ENCODE measurements at places on chromosomes 5 and 9.

- H3K27me3 ChIP-seq, result peaks cover 53% of the 10 kb centered on the region
- no peak overlapping the region for H3K4me3 ChIP-seq
- no peak for DNase-seq
- peaks cover 2% of the 10 kb centered on the region for H3K36me3 ChIP-seq
- H3K4me1 ChIP-seq, result peaks cover 8% of the 10 kb centered on the region
- no peak overlapping the region for H3K27ac ChIP-seq
These were observed 19.4 kb downstream of the NR2F1 start for GRCh38 chr5:93602241-93603077.

- H3K36me3 ChIP-seq, result no peaks in the 10 kb centered on the region
- no peak for DNase-seq
- no peak overlapping the region for H3K27ac ChIP-seq
- H3K4me1 ChIP-seq, result no peaks in the 10 kb centered on the region
- H3K27me3 ChIP-seq, result no peaks in the 10 kb centered on the region
These were observed 173.0 kb downstream of the MAST4 start for GRCh38 chr5:66769030-66769733.

DNA sequence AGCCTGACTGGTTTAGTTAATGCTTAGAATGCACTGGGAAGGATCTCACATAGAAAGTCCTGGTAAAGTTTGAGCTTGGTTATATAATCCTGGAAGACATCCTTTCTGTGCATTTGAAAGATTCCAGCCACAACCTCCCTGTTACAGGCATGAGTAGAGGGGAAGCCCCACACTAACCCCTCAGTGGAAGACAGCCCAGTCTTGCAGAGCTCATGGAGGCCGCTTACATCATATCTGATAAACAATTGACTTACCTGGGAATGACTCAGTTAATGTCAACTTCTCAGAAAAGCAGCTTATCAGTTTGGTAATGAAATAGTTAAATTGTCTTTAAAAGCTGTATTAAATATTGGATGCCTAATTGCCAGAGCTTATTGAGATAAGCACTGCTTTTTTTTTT lies 28.1 kb upstream of the PDE8B start:
- no peaks in the 10 kb centered on the region for H3K36me3 ChIP-seq
- no peak overlapping the region for H3K27ac ChIP-seq
- H3K4me1 ChIP-seq, result no peaks in the 10 kb centered on the region

DNA sequence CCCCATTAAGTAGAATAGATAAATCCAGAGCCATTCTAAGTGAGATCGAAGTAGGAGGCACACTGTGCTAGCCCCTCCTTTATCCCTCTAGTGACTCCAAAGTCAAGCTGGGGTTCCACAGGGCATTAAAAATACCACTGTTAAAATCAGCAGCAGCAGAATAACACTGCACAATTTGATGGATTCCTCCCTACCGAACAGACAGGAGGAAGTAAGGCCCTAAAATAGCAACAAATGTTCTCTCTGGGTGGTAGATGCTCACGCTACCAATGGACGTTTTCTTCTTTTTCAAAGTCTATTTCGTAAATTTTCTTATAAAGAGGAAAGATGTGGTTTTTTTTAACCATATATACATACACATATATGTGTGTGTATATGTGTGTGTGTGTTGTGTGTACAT lies 54.4 kb downstream of the FBXW11 start:
- peaks cover 2% of the 10 kb centered on the region for H3K36me3 ChIP-seq
- H3K4me1 ChIP-seq, result peaks cover 44% of the 10 kb centered on the region
- H3K27ac ChIP-seq, result no peak overlapping the region
- no peak overlapping the region for H3K4me3 ChIP-seq

DNA sequence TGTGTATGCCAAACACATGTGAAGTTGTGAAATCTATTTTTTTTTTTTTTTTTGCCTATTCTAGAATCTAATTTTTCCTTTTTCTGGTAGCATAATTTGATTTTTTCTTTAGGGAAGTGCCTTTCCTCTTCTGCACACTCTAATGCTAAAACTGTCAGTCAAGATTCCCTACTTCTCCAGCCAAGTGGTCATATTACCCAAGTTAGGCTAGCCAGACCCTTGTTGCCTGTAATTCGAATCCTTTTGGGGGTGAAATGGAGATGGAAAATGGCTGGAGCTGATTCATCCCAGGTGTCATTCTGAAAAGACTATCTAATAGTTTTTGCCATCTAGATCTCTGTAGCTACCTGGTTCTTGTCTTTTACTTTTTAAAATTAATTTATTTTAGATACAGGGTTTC lies 24.8 kb upstream of the UBAP1 start:
- no peak overlapping the region for H3K27ac ChIP-seq
- no peaks in the 10 kb centered on the region for H3K27me3 ChIP-seq
- no peaks in the 10 kb centered on the region for H3K4me1 ChIP-seq
- H3K36me3 ChIP-seq, result no peaks in the 10 kb centered on the region
- no peak overlapping the region for H3K4me3 ChIP-seq

- no peak overlapping the region for H3K4me3 ChIP-seq
- H3K4me1 ChIP-seq, result no peaks in the 10 kb centered on the region
- H3K27me3 ChIP-seq, result peaks cover 4% of the 10 kb centered on the region
- H3K27ac ChIP-seq, result no peak overlapping the region
- H3K36me3 ChIP-seq, result no peaks in the 10 kb centered on the region
- no peak for DNase-seq
These were observed 144.9 kb downstream of the FAM114A2 start for GRCh38 chr5:153893817-153894216.

DNA sequence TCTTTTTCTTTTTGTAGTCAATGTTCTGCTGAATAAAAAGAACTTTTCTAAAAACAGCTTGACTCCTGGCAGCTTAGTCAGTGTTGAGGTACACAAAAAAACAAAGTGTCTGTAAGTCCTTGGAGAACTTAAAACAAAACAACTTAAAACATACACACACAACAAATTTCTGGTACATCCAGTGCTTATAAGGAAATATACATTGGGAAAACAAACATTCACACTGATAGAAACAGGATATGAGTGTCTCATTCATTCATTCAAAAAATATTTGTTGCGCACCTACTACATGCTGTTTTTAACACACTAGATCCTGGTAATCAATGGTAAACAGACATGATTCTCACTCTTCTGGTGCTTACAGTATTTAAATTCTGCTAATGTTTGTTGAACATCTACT lies 27.4 kb upstream of the MEGF9 start:
- H3K36me3 ChIP-seq, result no peaks in the 10 kb centered on the region
- no peak overlapping the region for H3K4me3 ChIP-seq
- no peak overlapping the region for H3K27ac ChIP-seq
- H3K27me3 ChIP-seq, result no peaks in the 10 kb centered on the region

DNA sequence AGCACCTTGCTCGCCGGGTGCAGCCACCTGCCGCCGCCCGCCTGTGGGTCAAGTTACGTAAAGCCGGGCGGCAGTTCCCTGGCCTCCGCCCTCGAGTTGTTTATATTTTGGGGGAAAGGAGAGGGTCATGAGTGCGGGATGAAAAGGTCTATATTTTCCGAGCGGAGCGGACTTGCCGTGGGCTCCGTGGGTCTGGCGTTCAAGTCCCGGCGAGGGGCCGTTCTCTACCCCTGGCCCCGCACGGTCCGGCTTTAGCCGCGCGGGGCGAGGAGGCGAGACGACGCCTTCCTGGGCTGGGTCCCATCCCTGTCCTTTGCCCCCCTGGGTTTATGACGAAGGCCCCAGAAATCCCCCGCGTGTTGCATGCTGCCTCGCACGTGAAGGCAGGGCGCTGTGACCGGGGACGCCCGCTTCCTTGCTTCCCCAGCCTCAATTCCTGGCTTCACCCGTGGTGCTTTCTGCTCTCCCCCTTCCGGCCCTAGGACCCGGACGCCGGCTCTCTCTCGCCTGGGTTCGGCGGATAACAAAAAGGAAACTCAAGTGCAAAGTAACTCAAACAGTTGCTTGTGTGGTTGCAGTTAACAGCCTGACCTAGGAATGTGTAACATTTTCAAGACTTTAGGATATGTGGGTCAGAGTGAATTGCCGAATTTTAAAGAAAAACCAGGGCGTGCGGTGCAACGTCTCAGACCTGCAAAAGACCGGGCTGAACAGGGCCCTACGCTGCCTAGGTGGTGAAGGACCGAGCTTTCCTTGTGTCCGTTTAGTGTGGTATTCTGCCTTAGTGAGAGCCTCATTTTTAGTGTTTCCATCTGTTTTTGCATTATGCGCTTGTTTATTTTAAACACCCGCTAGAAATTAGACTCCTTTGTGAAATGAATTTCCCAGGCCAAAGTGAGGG lies 810 bp downstream of the VPS13A start:
- no peaks in the 10 kb centered on the region for H3K27me3 ChIP-seq
- peak; percentile 71 for DNase-seq
- peak overlapping the region; percentile 93 for H3K27ac ChIP-seq
- H3K4me3 ChIP-seq, result peak overlapping the region; percentile 97
- peaks cover 23% of the 10 kb centered on the region for H3K4me1 ChIP-seq
